Fibroblast of skin of abdomen (primary cell): ENCODE measurements at places on chromosomes 5 and 9.

DNA sequence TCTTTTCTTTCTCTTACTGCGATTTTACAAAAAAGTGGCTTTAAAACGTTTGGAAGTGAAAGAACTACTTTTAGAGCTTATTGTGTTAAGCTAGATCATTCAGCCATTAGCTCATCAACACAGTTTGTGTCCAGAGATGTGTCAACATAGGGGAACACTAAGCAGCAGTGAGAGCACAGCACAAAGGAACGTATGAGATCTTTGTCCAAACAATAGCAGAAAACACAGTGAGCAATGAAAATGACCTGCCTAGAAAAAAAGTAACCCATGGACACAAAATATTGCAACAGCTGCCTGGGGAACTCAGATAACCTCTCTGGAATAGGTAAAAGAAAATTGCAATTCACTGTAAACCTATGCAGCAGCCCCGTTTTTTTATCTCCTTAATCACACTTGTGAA, 372.5 kb downstream of the ARHGEF28 start:
- no peak for DNase-seq

DNA sequence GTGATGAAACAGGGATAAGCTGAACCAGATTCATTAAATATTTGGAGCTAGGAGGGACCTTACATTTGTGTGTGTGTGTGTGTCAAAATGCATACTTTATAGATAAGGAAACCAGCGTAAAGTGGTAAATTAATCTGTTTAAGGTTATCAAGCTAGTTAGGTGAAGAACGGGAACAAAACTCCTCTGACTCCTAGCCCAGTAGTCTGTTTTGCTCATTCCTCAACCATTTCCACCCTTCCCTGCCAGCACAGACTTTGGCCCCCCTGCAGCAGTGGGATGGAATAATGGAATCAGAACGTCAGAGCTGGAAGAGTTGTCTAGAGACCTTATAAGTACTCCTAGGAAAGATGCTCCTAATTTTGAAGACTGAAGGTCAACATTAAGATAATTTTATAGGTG, 6.5 kb downstream of the AGXT2 start:
- peak; percentile 28 for DNase-seq

DNA sequence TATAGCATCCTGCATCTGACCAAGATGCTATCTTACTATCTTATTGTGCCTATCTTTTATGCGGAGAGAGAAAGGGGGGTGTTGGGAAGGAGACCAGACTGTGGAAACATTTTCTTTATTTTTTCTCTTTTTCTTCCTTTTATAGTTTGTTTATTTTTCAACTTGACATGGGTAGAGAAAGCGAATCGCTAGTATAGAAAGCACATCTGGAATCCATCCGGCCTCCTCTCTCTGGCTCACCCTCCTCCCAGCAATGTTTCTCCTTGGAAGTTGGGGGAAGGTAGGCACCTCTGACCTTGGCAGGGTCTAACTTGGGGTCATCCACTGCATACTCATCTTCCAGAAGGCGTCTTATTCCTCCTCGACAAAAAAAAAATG, 3.9 kb downstream of the S1PR3 start:
- DNase-seq: no peak

DNA sequence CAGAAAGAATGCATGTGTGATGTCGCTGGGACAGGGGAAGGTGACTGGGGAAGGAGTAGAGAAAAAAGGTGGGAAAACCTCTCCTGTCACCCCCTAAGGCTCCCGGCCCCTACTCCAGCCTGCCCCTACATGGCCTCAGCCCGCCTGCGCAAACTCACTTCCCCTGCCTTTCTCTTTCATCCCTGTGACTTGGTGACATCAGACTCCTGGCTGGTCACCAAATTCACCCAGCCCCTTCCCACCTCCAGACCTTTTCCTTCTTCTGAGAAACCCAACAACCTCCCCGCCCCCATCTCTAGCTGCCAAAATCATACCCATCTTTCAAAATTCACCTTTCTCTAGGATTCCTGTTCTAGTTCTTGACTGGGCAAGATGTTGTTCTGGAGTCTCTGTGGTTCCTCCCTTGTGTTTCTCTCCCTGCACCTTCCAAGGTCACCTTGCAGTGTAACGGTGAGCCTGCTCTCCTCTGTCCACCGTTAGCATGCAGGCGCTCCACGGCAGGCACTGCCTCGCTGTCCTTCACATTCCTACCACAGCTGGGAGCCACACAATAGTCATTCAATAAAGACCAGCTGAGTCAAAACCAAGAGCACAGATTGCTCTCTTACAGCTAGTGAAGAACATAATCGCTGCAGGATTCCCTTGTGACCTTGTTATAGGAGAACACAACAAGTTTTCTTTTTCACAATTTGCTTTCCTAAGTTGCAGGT, 134.5 kb downstream of the FANCC start:
- peak; percentile 15 for DNase-seq

DNA sequence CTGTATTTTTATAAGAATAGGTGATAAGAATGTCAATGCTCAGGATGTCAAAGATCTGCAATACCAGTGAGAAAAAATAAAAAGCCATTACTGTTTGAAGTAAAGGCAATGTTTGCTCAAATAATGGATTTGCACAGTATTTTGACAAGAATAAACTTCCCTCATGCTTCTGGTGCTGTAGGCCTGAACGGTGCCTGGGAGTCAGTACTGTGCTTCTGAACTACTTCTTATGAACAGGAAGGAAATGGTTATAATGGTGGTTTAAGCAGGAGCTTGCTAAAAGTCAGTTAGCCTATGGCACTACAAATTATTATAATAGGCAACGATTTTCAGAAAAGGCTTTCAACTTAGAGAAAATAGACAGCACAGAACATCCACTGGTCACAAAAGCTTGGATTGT, 548.3 kb upstream of the CDH18 start:
- no peak for DNase-seq

DNA sequence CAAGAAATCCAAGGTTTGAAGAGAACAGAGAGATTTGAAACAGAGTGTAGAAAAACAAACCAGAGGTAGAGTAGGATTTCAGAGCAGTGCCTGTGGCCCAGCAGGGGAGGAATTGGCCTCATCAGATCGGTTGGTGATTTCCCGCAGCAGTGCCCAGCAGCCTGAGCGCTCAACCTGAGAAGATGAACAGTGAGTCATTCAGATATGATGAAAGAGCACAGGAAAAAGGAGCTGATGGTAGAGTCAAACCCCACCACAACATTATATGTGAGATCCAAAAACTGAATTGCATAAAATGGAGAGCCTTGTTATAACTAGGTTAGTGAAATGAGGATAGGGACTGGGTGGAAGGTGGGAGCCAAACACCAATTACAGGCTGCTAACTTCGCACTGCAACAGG, 248.9 kb downstream of the PIK3R1 start:
- DNase-seq: no peak

DNA sequence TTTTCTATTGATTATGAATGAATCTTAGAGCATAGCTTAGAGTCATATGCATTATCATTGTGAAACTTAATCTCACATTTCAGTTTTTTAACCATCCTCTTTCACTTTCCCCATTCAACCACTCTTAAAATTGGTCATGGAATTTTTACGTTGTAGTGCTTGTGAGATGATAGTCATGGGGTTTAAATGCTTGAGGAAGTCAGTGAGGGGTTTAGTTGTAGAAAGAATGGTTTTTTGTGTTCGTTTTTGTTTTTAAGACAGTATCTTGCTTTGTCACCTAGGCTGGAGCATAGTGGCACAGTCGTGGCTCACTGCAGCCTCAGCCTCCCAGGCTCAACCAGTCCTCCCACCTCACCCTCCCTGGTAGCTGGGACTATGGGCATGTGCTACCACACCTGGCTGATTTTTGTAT, 19.6 kb downstream of the UGCG start:
- DNase-seq: no peak

- DNase-seq: peak; percentile 75
Observed at GRCh38 chr5:17190242-17190778, 27.1 kb upstream of the BASP1 start.

DNA sequence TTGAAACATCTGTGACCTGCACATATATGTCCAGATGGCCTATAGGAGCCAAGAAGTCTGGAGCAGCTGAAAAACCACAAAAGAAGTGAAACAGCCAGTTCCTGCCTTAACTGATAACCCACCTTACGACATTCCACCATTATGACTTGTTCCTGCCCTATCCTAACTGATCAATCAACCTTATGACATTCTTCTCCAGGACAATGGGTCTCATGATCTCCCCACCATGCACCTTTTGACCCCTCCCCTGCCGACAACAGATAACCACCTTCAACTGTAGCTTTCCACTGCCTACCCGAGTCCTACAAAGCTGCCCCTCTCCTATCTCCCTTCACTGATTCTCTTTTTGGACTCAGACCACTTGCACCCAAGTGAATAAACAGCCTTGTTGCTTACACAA, 233.8 kb downstream of the CCDC171 start:
- no peak for DNase-seq

- no peak for DNase-seq
Observed at GRCh38 chr5:169732841-169733240, 95.8 kb downstream of the DOCK2 start.

DNA sequence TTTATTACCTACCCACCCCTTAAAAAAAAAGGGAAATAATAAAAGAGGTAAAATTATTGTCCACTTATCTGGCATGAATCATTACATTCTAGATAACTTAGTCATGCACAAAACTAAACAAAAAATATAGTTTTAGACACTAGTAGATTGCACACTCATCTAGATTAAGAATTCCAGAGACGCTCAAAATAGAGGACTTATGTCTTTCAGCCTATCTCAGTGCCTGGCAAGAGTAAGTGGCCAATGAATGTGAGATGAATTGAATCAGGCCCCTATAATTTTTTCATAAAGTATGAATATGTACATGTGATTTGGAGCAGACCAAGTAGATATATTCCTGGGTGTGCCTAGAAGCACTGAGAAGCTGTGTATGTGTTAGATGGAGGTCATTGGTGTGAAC, 2.0 kb upstream of the RXFP3 start:
- peak; percentile 42 for DNase-seq

DNA sequence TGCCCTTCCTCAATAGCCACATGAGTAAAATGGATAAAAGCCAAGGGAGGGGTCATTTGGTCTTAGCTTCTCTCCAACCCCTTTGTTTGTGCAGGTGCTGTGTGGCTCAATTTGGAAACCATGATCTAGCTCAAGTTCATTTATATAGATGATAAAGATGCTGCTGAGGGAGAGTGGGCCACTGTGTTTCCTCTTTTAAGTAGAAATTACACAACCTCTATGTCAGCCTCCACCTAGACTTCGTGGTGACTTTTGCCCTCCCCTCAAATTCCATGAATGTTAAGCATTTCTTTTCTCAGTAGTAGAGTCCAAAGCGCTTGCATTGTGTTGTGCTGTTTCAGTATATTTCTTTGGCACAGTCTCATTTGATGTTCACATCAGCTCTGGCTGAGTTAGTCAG, 241.4 kb downstream of the ARHGAP26 start:
- DNase-seq: peak; percentile 85

DNA sequence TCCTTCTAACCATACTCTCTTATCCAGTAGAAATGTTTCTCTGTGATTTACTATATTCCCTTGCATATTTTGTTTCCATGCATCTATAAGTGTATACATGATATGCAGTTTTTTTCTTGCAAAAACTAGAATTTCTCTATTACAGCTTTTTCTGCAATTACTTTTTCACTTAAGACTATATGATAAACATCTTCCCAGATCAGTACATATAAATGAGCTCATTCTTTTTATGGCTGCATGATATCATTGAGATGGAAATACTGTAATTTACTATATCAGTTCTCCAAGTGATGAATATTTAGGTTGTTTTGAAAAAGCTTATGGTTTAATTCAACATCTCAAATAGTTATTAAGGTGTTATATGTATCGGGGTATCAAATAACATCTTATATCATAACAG, 18.1 kb upstream of the ZNF608 start:
- no peak for DNase-seq

- no peak for DNase-seq
Observed at GRCh38 chr5:95163079-95163478, 121.8 kb downstream of the MCTP1 start.

GRCh38 chr5:98736753-98737152, 36.7 kb upstream of the RGMB start:
- no peak for DNase-seq

GRCh38 chr5:81631621-81632020, 119.3 kb downstream of the SSBP2 start:
- DNase-seq: no peak

DNA sequence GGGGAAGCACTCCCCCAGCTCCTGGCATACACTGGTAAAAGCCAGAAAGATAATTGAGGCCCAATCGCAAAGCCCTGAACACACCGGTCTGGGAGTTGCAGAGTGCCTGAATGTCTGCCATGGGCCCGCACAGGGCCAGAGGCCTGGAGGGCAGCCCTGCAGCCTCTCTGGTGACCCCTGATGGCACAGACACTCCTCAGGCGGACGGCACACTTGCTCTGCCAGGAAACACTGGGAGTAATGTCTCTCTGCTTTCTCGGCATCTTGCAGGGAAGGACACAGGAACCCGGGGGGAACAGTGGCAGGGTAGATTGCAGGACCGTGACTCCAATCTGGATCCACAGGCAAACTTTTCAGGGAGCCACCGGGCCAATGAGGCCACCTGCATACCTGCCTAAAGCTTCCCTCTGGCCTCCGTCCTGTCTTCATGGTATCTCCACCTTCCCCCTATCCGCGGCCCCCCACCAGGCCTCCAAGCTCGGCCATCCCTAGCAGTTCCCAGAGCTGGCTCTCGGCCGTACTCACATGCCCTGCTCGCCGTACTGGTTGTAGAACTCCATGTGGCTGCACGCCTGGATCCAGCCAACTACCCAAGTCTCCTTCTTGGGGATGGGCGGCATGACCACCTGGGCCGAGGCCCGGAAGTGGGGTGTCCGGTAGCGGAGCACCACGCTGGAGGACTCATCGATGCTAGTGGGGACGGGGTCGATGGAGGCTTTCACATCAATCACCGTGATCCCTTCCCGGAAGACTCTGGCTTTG, 797 bp downstream of the FAM78A start:
- DNase-seq: no peak

DNA sequence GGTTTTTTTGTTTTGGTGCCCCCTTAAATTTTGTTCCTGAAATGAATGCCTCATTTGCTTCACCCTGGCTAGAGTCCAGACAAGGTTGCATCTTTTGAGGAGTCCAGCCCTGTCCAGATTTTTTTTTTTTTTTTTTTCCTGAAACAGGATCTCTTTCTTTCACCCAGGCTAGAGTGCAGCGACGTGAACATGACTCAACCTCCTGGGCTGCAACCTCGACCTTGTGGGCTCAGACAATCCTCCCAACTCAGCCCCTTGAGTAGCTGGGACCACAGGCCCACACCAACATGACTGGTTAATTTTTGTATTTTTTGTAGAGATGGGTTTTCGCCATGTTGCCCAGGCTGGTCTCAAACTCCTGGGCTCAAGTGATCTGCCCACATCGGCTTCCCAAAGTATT, 469.0 kb upstream of the BRINP1 start:
- DNase-seq: no peak

DNA sequence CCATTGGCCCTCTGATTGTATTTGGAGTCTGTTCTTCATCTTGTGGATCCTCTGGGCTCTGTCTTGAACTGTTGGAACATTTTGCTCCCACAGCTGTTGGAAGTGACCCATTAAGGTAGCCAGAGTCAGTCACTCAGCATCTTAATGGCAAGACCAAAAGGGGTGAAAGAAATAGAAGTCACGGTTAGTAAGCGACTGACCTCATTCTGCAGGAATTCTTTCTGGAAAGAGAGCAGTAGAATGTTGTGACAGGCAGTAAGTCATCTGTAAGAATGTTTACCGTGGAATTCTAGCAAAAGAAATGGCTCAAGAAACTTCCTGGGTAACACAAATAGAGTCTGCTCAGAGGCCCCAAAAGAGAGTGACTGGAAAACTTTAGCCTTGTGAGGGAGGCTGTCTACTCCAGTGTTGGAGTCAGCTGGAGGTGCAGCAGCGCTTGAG, 28.6 kb upstream of the TNC start:
- DNase-seq: peak; percentile 95

GRCh38 chr9:92359394-92359995, 33.7 kb downstream of the CENPP start:
- DNase-seq: peak; percentile 3

- no peak for DNase-seq
Observed at GRCh38 chr5:81750308-81751008, 439 bp downstream of the SSBP2 start.
